ENCODE measurements at places on chromosomes 13 and 19. TPM values are rescaled to one million over a fixed set of nuclear protein-coding genes. Genes with fewer than 3 reads are reported as not detected.

The TMPRSS9 gene
- not detected for total RNA-seq

The TEX101 gene
- not detected for total RNA-seq

The ACP7 gene
- total RNA-seq = not detected

The SERPINE3 gene
- not detected for total RNA-seq

DNA sequence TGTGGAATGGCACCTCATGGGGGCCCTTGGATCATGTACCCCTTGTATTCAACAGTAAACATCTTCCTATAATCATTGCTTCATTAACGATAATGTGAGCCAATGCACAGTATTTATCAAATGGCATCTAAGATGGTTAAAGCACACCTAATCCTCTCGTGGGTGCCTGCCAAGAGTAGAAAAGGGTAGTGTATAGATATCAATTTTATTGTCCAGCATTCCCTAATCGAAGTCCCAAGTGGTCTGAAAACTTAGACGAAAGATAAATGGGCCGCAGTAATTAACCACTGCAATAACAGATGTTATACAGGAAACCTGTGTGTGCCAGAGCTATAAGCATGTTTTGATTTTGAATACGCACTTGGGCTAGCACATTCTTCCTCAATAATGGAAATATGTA is 667 bp upstream of the MBNL2 start:
- DNase-seq = no peak

DNA sequence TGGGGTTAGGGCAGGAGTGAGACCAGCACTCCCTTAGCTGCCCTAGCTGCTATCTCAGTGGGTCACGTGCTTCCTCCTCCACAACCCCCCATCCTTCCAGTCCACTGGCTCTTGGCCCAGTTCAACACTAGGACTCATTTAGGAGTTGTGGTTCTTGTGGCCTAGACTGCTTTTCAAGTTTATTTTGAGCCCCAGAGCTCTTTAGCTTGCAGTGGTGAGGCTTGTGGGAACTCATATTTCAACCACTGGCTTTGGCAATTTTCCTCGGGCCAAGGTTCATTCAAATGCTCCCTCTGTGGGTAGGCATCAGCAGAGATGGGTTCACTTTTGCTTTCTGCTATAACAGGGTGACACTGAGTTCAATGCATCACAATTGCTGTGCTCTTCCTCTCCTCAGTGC is 436.2 kb upstream of the SLITRK5 start:
- no peak for DNase-seq

GRCh38 chr13:97436845-97437244 is 2.9 kb downstream of the RAP2A start:
- DNase-seq = no peak

Measured in posterior vena cava (tissue), 2 donors.